Psoas muscle (tissue), 8 donors: ENCODE measurements at places on chromosomes 16 and 17. TPM values are rescaled to one million over a fixed set of nuclear protein-coding genes. Genes with fewer than 3 reads are reported as not detected.

The SMARCE1 gene
- polyA plus RNA-seq: 55.6 TPM

The SLC38A8 gene
- not detected for polyA plus RNA-seq

DNA sequence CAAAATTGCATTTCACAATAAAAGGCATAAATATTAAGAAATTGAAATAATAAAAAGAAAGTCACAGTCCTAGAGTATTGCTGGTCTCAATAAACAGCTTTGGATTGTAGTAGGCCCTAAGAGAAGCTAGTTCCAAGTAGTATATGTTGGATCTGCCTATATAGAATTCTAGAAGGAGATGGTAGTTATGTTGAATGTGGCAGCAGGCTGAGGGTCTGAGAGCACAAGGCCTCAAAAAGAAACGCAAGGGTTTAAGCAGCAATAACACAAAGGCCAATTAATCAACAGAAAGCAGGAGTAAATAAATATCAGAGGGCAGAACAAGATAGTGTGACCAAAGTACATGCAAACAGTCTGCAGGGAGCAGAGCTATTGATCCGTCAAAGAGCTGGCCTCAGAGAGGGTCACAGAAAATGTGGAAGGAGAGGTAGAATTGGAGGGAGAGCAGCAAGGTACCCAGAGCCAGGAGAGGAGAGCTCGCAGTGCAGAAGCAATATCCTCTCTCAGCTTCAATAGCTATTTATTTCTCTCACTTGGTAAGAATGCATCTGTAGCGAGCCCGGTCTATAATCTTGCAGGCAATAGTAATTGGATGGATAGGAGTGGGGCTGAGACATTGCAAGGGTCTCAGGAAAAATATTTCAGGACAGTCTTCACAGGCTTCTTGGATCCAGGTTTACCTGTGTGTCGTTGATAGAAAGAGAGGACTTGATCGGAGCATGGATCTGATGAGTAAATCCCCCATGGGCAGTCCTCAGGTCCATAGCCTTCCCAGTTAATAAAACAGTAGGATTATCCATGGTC, 25.1 kb upstream of the MED13 start:
- DNase-seq: no peak

DNA sequence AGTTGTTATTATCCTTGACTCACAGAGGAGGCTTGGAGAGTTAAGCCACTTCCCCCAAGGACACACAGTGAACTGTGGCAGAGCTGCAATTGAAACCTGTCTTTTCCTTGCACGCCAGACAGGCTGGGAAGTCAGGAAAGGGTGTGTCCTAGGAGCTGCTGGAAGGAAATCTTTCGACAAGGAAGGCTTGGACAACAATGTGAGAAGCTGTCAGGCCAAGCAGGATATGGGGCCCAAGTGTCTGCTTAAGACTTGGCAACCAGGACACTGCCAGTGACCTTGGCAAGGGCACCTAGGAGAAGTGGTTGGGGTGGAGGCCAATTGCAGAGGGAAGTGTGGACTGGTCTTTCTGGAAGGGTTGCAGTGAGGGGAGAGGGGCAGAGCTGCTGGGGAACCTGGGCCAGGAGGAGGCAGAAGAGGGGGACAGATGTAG, 2.1 kb upstream of the CAMKK1 start:
- no peak for DNase-seq

GRCh38 chr16:9854675-9855074, 327.6 kb downstream of the GRIN2A start:
- DNase-seq: no peak

DNA sequence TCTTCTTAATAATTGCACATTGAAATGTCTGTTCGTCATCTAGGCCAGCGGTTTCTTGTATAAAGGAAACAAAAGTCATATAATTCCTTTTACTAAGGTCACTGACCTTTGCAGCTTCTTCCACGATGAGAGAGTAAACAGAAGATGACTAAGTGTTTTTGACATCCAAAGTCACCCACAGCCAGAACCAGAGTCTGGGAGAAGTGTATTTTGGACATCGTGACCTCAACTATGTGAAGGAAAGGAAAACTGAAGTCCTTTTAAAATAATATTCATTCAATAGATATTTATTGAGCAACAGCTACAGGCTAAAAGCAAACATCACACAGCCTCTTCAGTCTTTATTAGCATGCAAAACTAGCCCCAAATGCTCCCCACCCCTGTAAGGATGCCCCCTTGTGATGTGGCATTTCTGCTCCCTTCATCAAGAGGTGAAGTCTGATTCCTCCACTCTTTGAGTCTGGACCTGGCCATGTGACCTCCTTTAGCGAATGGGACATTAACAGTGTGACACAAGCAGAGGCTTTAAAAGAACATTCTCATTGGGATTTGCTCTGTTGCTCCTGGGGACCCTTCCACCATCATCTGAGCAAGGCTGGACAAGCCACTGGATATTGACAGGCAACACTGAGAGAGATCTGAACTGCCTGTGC, 8.1 kb upstream of the PMP22 start:
- no peak for DNase-seq

DNA sequence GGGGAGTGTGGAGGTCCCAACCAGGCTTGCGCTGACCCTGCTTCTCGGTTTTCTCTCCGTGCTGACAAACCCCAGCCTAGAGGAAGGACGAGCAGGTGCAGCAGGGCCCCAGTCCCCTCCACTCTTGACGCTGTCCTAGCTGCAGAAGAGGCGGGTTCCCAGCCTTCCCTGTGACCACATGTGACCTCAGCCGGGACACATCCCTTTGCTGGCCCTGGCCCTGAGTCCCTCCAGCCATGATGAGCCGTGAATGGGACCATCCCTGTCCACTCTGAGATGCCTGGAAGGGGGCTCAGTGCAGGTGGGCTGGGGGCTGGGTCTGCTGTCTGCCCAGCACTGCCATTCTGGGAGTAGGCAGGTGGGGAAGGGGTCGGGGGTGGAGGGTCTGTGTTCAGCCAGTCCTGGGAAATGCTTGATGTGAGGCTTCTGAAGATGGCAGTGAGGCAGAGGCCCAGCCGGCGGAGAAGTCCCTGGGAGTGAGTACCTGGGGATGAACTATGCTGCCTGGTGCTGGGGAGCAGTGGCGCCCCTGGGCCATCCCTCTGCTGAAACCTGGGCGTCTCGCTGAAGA, 1.9 kb upstream of the TUBB3 start:
- no peak for DNase-seq

DNA sequence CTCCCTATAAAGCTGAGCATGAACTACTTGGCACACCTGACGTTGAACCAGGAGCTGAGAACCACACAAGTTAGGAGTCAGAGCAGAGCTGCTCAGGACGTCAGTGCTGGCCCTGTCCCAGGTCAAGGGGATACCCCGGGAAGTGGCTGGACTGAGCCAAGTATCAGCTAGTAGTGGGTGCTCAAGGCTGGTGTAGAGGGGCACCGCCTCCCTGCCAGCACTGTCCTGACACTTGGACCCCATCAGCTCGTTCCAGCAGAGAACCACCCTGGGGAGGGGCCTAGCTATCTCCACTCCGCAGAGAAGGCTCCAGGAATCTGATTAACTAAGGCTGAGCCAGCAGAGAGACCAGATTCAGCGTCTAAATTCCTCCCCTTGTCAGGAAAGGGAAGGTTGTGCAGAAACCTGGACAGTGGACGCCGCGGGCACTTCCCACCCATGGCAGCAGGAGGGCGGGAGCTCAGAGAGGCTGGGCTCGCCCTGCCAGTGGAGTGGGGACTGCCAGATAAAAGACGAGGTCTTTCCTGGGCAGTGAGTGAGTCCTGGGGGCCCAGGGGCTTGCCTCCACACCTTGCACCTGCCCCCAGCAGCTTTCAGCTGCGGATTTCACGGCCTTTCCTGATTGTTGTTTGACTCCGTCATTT, 21.0 kb downstream of the C16orf90 start:
- no peak for DNase-seq

DNA sequence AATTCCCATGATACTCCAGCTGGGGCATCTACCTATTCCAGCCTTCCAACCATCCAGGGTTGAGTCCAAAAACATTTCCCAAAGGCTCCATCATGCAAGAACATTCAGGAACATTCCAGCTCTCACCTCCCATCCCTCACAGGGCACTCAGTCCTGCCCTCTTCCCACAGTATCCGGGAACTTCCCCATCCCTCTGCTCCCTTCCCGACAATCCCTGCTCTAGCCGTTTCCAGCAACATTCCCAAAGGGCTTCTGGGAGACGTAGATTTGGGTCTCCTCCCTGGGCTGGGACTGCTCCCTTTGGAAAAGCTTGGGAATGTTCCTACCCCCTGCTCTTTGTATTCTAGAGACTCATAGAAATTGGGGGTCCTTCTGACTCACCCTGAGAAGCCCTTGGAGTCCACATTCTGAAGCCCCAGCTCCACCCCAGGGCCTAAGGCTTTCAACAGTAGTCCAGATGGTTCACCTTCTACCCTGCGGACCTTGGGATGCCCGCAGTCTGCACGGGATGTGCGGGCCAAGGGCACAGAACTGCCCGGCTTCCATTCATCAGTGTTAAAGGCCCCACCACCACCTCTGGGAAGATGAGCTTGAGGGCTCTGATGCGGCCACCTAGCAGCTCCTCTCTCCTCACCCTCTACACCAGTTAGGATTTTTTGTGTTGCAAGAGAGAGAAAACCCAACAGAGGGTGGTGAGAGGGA, 25.4 kb downstream of the NGFR start:
- DNase-seq: no peak

- peak; percentile 79 for DNase-seq
Observed at GRCh38 chr16:66660422-66661209, 35.9 kb downstream of the CMTM4 start.

DNA sequence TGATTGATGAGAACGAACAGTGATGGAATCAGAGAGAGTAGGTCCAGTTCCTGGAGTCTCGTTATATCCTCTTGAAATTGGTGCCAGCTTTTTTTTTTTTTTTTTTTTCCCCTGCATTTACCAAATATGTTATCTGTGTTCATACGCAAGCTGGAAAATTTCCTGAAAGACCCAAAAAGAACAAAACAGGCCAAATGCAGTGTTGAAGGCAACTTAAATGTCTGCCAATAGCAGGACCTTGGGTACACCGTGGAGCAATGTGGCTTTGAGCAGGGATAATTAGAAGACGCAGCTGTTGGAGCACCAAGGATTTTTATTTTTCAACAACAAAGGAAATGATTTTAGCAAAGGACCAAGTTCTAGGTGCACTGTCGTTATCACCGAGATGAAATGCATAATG, 105.0 kb downstream of the ABCC6 start:
- DNase-seq: no peak

- no peak for DNase-seq
Observed at GRCh38 chr16:87829622-87829980, 39.7 kb downstream of the SLC7A5 start.
